ENCODE measurements at places on chromosomes 3 and 15.

GRCh38 chr15:38325648-38325990, 73.0 kb downstream of the SPRED1 start:
- DNase-seq, result no peak

DNA sequence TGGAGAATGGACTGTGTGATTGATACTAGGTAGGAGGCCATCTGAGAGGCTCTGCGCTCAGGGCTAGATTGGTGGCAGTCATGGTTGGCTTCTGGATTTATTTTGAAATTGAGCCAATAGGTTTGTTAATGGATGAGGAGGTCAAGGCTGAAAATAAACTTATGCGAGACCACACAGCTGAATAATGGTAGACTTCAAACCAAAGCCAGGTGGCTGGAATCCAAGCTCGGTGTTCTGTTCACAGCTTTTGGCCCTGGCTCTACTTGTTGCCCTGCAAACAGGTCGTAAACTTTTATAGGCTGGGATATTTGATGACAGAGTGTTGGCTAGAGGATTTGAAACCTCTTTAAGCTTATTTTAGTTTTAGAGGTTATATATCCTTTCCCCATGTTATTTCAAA, 160.4 kb downstream of the CHL1 start:
- DNase-seq, result no peak

GRCh38 chr15:55917881-55918296, 75.5 kb downstream of the NEDD4 start:
- DNase-seq, result no peak

DNA sequence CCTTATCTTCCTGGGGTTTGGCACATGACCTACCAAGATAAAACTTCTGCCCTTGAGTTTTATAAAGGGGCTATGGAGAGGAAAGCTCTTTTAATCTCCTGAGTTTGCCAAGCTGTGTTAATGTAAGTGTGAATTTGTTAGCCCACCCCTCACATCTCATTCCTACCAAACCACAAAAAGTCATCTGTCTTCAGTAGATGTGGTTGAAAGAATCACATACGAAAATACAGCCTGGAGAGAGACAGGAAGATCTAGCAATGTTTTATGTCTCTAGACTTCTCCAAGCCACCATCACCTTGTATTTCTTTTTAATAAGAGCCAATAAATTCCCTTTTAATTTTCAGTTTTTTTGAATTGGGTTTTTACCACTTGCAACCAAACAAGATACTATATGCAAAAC, 68.9 kb upstream of the ZNF280D start:
- DNase-seq, result no peak

GRCh38 chr3:186821429-186822387, 15.4 kb upstream of the RFC4 start:
- DNase-seq, result no peak

DNA sequence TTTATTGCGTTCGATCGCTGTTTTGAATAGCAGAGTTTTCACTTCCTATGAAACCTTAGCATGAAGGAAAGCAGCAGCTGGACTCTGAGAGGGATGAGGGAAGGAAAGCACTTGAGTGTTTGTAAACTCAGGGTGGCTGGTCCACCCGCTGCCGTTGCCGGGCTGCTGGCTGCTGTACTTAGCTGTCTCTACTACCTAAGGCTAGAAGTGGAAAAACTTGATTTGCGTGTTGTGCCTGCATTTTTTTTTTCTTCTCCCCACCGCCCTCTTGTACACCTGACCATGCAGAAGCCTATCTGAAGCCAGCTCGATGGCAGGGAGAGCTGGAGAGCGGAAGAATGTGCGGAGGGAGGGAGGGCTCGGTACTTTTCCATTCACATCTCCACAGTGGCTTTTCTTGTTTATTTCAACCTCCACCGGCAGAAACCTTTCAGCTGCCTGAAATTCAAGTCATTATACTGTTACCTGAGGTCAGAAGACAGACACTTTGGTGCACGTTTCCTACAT, 4.8 kb upstream of the BCL6 start:
- DNase-seq, result no peak

- no peak for DNase-seq
Measured at GRCh38 chr3:49616491-49616941, 57.6 kb upstream of the APEH start.

DNA sequence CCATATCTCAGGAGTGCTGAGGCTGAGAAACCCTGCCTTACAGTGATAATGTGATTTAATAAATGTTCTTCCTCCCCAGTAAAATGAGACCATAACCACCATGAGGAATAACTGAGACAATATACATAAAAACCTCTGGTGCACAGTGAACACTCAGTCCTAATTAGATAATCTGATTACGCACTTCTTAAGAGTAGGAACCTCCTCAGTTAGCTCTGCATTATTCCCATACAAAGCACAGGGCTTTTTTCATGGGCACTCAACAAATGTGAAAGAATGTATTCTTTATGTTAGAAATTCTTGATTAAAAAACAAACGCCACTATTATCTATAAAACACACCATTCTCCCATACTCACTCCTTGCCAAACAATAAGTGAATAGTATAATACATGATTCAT, 97.0 kb downstream of the TNIK start:
- DNase-seq, result no peak

DNA sequence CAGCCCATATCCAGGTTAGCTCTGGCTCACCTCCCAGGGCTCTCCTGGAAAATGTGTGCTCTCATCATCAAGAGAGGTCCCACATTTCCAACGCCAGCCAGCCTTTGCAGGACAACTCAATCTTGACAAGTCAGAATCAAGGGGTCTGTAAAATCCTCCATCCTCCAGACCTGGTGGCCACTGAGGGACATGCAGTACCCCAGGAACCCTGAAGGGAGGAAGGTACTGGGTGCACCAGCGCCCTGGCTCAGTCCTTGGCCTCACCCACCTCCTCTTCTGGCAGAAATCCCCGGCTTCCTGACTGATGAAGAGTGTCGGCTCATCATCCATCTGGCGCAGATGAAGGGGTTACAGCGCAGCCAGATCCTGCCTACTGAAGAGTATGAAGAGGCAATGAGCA, 6.0 kb upstream of the WDR6 start:
- no peak for DNase-seq

DNA sequence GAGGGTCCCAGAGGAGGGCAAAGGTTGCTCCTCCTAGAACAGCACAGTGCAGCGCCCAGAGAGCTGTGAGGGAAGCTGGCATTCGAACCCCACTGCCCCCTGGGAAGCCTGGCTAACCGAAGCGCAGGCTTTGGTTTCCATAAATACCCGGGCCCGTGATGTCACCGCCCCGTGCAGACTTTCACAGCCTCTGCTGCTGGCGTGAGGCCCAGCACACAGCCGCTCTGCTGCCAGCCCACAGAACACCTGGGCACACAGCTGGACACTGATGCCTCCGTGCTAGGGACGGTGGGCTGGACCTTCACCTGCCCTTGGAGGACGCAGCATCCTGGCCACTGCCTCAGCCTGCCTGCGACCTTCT, 1.0 kb downstream of the IQSEC1 start:
- no peak for DNase-seq

GRCh38 chr15:68285259-68285980, 7.9 kb downstream of the FEM1B start:
- no peak for DNase-seq

Data from stimulated activated CD4-positive, alpha-beta T cell treated with anti-CD3 and anti-CD28 coated beads, Interleukin-15, amount 100 ng/mL, for 48 hours (primary cell).